ENCODE measurements at places on chromosomes 2 and 18.

GRCh38 chr2:160667811-160668210, 174.2 kb upstream of the RBMS1 start:
- DNase-seq: no peak

DNA sequence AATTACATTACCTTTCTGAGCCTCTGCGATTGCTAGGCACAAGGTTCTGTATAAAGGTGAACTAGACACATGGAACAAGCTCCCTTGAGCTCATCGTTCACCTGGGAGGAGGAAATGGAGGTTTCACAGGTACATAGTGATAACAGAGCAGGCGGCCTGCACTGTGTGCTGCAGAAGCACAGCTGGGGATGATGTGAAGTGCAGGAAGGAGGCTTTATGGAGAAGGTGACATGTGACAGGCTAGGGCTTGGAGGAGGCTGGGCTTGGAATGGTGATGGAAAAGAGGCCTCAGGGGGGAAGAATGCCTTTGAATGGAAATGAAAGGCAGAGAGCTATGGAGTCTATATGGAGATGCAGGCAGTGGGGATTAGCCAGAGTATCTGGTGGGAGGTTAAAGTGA, 22.9 kb downstream of the MARCHF4 start:
- peak; percentile 27 for DNase-seq

- no peak for DNase-seq
Observed at GRCh38 chr2:101408925-101409324, 21.6 kb upstream of the CREG2 start.

- no peak for DNase-seq
Observed at GRCh38 chr2:234716271-234716670, 219.4 kb upstream of the ARL4C start.

DNA sequence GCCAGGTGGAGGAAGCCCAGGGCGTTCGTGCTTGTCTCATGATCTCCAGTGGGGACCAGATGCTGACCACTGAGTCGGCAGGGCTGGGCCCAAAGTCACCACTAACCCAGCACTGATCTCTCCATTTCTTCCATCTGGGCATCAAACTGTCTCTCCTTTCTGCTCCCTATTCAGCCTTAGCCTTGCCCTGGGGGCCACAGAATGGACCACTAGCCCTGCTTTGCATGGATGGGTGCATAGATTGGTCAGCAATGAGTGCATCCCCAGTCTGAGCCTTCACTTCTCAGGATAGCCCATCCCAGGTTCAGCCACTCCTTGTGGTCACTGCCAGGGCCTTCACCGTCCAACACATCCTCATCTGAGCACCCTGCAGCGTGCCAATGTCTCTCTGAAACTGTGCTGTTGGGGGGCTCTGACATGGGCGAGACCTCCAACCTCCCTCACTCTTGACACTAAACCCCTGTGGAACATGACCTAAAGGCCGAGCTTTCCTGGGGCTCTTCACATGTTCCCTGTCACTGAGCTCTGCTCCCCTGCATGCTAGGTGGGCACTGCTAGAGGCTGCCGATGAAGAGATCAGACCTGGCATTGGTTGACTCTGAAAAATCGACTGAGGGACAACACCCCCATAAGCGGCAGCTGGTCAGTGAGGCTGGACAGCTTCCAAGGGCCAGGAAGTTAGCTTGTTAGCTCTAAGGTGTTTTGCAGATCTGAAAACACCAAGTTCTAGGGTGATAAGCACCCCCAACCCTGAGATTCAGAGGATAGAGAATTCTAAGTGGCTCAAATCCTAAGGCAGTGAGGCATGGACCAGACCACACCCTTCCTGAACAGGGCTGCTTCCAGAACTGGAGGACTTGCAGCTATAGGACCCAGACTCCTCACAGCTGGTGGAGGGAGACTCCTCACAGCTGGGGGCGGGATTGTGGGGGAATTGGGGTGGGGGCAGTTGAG, 61.7 kb downstream of the HS1BP3 start:
- no peak for DNase-seq

GRCh38 chr2:95014126-95014708, 11.3 kb upstream of the MAL start:
- no peak for DNase-seq

GRCh38 chr2:206981739-206982340, 42.5 kb downstream of the CPO start:
- peak; percentile 44 for DNase-seq

- no peak for DNase-seq
Observed at GRCh38 chr18:64972545-64972944, 778.3 kb upstream of the CDH7 start.

- DNase-seq: no peak
Observed at GRCh38 chr18:6024745-6025248, 129.5 kb upstream of the TMEM200C start.

GRCh38 chr18:70072678-70073077, 125.0 kb upstream of the CD226 start:
- DNase-seq: no peak

DNA sequence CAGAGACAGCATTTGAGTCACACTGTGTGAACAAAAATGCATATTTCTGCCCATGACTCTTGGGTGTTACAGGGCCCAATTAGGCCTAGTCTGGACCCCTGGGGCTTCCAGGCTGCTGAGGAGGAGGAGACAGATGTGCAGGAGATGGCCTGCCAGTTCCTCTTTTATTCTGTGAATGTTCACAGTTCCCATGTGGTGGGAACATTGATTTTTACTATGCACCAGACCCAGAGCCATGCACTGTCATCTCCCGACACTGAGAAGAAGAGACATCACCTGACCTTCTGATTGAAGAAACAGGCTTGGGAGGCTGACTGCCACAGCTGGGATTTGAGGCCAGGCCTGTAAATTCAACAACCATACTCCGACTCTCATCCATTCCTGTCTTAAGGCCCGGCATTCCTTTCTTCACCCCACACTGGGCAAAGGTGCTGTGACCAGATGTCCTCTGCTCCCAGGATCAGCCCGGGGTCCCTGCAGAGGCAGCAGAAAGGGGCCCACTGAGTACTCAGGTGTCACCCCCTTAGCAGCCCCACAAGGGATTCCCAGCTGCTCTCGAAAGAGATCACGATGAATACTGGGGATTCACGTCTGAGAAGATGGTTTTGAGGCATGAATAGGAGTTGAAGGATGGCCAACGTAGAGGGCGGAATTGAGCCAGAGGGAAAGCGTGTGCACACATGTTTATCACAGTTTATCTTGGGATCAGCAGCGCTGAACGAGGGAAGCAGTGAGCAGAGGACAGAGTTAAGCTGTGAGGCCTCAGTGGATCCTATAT, 3.6 kb upstream of the TFCP2L1 start:
- no peak for DNase-seq

DNA sequence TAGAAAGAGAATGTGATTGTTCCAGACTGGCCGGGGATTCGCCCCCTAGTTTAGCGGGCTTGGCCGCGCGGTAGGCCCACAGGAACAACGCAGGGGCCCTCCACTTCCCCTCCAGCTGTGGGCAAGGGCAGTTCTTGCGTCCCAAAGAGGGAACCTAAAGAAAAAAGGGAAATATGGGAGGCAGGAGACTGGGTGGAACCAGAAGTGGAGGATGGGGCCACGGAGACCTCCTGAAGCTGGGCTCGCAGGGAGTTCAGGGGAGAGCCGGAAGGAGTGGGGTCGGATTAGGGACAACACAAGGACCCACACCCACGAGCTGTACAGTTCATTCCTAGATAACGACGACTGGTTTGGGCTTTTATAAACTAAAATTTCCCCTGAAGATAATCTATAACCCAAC, 18.2 kb downstream of the GNLY start:
- no peak for DNase-seq

DNA sequence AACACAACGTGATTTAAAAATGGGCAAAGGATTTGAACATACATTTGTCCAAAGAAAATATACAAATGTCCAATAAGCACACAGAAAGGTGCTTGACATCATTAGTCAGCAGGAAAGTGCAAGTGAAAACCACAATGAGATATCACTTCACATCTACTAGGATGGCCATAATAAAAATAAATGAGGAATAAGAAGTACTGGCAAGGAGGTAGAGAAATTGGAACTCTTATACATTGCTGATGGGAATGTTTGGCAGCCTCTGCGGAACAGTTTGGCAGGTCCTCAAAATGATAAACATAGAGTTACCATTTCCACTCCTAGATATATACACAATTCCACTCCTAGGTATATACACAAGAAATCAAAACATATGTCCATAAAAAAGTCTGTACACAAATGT, 51.0 kb upstream of the PGAP1 start:
- DNase-seq: no peak

DNA sequence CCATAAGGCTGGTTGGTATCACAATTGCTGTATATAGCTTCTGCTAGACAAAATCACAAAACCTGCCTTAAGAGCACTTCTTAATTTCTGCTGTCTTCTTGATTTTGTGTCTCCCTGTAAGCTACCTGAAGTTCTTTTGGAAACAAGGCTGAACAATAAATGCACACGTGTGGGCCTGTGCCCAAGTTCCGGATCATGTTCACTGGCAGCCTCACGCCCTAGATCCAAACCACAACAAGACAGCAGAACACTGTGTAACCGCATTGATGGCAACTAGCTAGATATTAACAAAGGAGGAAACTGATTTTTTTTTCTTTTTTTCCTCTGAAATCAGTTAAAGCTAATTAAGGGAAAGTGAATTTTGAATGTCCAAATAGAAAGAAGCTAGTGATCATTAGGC, 81.5 kb upstream of the LYPD6B start:
- DNase-seq: no peak

DNA sequence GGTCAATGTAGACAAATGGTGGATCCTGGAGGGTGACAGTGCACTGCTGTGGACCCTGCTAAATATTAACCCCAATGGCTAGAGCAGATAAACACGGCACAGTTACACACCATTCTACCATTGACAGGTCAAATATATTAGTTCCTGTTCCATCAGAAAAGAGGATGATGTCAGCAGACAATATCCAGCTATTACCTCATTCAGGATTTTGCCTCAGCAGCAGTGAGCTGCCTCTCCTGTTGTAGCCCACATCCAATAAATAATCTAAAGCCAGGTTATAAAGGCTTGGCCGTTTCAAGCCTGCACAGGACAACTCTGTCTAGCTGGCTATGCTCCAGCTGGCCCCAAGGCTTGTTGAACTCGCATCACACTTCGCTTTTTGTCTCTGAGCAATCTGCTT, 31.6 kb upstream of the NETO1 start:
- DNase-seq: no peak

- no peak for DNase-seq
Observed at GRCh38 chr2:91748902-91749301, 3057.4 kb downstream of the RPIA start.

- DNase-seq: no peak
Observed at GRCh38 chr2:129757915-129758783, 221.3 kb upstream of the RAB6C start.

GRCh38 chr2:31956312-31956711, 54.5 kb downstream of the MEMO1 start:
- no peak for DNase-seq

DNA sequence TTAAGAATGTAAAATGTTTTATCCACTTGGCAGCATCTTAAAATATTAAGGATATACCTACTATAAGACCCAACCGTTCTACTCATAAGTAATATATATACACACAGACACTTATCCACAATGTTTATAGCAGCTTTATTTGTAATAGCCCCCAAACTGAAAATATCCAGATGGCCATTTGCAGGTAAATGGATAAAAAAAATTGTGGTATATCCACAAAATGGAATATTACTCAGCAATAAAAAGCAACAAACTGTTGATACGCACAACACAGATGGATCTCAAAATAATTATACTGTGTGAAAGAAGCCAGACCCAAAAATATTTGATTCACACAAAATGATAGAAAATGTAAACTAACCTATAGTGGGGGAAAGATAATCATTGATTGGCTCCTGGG, 122.0 kb downstream of the ARHGAP28 start:
- no peak for DNase-seq

GRCh38 chr2:111898703-111899514, 502 bp downstream of the MERTK start:
- no peak for DNase-seq

DNA sequence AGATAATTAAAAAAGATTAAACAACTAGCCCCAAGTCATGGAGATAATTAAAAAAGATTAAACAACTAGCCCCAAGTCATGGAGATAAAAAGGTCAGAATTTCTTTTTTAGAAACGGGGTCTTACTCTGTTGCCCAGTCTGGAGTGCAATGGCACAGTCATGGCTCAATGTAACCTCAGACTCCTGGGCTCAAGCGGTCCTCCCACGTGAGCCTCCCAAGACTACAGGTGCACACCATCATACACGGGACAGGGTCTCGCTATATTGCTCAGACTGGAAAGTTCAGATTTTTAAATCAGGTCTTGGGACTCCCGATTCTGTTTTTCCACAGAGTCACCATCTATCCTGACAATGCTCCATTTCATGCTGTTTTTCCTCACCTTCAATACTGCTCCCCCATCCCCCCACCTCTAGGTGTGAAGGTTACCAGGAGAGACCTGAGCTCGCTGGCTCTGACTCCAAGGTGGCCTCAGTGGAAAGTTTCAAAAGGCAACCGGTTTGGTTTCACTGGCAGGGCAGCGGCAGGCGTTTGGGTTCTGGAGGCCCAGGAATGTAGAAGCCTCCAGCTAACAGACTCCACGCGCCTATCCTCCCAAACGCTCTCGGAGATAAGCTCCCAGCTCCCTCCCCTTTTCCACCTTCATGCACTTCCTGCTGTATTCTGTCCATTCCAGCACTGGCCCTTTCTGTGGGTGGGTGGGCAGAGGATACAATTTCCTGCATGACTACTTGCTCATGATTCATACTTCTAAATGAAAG, 2.9 kb upstream of the SEMA4C start:
- no peak for DNase-seq

- DNase-seq: no peak
Observed at GRCh38 chr18:44098551-44099098, 582.1 kb upstream of the SETBP1 start.

DNA sequence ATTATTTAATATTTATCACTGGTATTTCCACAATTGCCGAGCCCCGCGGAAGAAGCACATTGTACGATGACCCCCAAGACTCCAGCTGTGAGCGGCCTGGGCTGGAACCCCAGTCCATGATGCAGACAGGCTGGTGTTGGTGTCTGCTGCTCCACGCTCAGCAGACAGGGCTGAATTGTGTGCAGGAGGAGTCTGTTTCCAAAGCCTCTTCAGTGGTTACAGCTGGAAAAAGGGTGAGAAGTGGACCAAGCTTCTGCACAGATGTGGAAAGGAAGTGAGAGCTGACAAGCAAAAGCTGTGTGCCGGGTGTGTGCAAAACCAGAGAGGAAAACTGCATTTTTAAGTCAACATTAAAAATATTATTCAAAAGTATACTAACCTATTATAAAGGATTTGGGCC, 500.4 kb downstream of the GALR1 start:
- DNase-seq: no peak
